RWPE1 (cell line): ENCODE measurements at places on chromosomes 4 and X.
A peak's percentile ranks its signal among the peaks of the same experiment; 100 is the strongest.

DNA sequence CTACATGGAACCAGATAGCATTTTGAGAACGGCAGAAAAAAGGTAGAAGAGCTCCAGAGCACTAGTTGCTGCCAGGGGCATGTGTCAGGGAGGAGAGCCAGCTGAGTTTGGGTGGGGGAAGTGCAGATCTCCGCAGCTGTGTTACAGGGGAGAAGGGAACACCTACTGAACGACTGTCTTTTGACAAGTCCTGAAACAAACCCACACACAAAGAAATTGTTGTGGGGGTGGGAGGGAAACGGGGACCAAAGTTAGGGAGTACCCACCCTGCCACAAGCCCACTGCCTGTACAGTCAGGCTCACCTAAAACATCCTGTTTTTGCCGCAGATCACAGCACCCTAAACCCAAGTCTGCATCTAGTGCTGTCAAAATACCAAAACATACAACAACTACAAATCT lies 55.5 kb downstream of the LEF1 start:
- no peak for DNase-seq

DNA sequence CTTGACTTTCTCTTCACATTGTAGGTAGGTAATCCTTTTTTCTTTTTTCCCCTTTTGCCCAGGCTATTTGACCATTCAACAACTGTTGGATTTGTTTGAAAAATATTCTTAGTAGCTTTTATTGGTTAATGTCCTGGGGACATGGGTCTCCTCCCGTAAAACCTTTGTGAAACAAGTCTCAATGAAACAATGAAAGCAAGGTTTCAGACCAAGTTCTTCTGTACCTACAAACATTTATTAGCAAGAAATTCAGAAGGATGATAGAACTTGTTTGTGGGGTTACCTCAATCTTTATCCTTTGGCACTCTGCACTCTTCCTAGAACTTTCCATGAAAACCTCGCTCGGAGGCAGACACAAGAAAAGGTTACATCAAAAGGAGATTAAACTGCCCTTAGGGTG lies 190.7 kb upstream of the ANK2 start:
- DNase-seq, result no peak

DNA sequence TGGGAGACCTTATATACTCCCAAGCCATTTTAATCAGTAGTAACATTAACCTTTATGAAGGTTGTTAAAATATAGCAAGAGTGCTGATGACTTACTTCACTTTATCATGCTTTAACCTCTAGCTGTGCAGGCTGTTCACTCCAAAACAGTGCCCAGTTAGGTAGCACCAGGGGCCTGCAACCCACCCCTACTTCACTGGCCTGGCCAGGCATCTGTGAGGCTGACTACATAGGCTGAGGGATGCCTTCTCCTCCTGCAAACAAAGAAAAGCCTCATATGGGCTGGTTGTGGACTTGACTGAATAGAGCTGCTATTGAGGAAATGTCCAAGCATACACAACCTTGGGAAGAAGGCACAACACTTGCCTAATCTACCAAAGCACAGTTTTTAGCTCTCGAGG lies 172.8 kb downstream of the SHROOM3 start:
- no peak for DNase-seq

- DNase-seq, result peak; percentile 49
Observed at GRCh38 chrX:130079824-130080406, 30.4 kb downstream of the ELF4 start.

DNA sequence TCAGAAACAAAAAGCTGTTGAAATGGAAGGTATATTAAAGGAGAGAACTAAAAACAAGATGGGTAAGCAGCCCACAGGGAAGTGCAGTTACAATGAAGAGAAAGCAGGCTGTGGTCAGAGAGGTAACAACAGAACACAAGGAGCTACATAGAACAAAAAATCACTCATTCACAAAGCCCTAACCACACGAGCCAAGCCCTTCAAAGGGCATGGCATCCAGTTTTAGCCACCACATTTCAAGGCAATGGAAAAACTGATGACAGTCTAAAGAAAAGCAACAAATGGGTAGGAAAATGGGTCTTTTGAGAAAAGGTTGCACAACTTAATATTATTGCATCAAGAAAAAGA lies 37.5 kb downstream of the KDR start:
- DNase-seq, result no peak

DNA sequence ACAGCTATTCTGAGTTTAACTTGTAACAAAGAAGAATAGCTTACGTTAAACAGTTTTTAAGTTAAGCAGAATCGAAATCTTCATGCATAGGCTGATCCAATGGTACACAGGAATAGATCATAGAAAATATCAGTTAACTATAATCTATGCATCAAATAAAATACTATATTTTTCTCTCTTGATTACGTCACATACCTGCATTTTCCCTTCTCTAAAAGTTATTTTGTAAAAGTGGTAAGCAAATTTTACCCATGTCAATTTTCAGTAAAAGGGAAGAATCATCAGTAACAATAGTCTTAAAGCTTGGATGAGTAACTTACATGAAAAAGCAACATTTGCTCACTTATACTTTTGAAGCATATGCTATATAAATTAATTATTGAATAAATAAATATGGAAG lies 692.4 kb downstream of the FAT4 start:
- DNase-seq, result no peak

DNA sequence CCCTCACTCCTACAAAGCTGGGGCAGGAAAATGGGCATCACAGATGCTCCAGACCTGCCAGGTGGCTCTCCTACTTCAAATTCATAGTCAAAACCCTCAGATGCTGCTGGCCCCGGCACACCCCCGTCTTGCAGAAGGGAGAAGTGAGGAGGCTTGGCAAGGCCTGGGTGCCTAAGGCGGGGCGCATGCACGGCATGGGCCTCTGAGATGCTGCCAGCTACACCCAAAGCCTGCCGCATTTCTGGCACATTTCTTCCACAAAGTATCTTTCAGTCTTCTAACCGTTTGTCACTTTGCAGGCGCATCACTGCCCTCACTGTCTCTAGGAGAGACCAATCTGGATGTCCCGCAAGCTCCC lies 19.6 kb downstream of the WDR1 start:
- no peak for DNase-seq

DNA sequence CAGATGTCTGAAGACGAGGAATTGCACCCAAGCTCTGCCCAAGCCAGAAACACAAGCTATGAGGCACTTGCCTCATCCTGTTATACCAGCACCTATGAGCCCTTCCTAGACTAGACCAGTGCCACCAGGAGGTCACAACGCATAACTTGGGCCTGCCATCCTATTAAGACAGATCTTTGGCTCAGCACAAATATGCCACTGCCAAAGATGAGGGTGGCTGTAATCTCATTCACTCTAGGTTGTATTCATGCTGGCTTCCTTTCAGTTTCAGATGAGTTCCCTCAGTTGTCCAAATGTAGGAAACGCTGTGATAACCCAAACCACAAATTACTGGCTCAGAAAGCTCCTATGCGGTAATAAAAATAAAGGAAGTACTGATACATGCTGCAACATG lies 76.5 kb upstream of the CITED1 start:
- DNase-seq, result no peak

GRCh38 chrX:68060506-68061205 lies 372.6 kb downstream of the OPHN1 start:
- DNase-seq, result no peak
